ENCODE measurements at places on chromosomes 4 and X.

DNA sequence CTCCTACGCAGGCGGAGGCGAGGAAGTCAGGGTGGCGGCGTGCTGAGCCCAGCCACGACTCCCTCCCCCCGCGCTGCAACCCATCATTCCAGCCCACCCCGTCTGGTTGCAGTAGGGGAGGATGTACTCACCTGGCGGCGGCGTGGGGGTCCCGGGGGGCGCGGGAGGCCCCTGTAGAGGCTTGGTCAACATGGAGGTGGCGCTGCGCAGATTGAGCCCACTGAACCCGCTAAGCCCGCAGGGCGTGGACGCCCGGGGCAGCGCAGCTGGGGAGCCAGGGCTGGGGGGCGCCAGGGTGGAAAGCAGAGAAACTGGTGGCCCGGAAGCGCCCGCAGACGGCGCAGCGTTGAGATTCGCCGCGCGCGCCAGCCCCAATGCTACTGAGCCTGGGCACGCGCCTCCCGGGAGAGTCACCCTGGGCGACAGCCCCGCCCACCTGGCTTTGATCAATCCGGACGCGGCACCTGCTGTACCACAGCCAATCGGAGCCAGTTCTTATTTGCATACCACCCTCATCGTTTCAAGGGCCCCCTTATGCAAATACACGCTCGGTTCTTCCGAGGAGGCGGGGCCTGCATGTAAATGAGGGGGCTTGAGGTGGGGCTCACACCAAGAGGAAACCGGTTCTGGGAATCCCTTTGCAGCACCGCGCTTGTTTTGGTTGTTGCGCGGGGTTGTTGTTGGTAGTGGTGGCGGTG is at the start of gene PIM2:
TSS of gene PIM2 (minus strand) at position 382 of the 698 bp plus-strand sequence. CDS start at position 192, 190 bp downstream.
- peaks cover 4% of the 10 kb centered on the region for H3K36me3 ChIP-seq
- peak; percentile 84 for DNase-seq
- peaks cover 22% of the 10 kb centered on the region for H3K4me1 ChIP-seq

- no peak for DNase-seq
- H3K36me3 ChIP-seq, result peaks cover 2% of the 10 kb centered on the region
- H3K4me3 ChIP-seq, result no peak overlapping the region
- peaks cover 13% of the 10 kb centered on the region for H3K4me1 ChIP-seq
- H3K27ac ChIP-seq, result no peak overlapping the region
Observed at GRCh38 chrX:19793471-19793870, 93.9 kb downstream of the SH3KBP1 start.

DNA sequence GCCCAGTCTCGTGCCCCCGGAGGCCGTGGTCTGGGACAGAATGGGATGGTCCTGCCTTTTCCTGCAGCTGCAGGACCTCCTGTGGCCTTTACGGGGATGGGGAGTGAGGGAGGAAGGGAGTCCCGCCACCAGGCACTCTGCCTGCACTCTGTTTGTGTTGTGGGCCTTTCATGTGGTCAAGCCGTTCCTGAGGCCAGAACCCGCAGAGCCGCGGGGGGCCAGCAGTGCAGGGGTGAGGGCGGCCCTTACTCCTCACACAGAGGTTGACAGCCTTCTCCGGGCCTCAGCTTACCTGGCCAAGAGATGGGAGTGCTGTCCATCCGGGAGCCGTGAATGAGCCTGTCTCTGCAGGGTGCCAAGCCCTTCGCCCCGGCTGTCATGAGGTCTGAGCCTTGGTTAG is 230.7 kb downstream of the AFAP1 start:
- H3K36me3 ChIP-seq, result no peaks in the 10 kb centered on the region
- H3K27ac ChIP-seq, result no peak overlapping the region
- H3K27me3 ChIP-seq, result no peaks in the 10 kb centered on the region
- no peak for DNase-seq
- H3K4me1 ChIP-seq, result no peaks in the 10 kb centered on the region

DNA sequence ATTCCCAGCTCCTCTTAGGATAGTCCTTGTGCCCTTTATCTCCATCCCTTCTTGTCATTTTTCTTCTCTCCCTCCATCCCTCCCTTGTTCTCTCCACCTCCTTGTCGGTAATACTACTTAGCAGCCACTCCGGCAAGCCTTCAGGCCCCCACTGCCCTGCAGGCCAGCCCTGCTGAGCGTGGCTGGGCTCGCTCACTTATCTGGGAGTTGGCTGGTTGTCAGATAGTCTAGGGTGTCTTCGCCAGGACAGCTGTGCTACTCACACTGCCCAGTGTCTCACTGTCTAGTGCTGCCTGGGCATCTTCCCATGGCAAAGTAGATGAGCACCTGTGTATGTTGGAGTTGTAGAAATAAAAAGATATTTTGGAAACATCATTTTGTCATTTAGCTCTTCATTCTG is 75.0 kb downstream of the STK32B start:
- H3K4me1 ChIP-seq, result no peaks in the 10 kb centered on the region
- no peak for DNase-seq
- H3K27ac ChIP-seq, result no peak overlapping the region
- H3K36me3 ChIP-seq, result no peaks in the 10 kb centered on the region

DNA sequence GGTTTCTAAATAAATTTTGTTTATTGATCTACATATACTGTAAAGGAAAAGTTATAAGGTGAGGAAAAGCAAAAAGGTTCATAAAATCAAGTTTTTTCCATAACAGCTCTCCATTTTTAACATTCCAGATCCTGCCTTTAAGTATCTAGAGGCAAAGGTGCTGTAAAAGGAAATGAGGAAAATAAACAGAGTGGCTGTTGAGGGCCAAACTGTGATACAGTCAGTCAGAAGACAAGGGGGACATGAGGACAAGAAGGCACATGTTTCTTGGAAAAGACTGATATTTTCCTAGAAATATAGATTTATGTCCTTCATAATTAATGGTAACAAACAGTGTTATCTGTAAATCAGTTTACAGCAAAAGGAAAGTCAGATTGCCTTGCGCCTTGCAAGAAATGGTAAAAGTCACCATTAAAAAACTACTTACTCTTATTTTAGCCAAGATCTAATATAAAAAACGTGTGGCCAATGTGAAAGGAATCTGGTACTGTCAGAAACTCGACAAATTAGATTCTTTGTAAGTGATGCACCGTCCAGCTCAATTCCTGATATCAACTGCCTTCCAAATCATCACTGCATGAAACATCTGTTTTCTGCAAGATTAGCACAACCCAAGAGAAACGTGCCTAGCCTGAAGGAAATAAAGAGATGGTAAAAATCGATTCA is 34.0 kb upstream of the VEGFD start:
- H3K27me3 ChIP-seq, result no peaks in the 10 kb centered on the region
- H3K36me3 ChIP-seq, result peaks cover 36% of the 10 kb centered on the region
- peak overlapping the region; percentile 7 for H3K27ac ChIP-seq
- no peak overlapping the region for H3K4me3 ChIP-seq

- H3K4me1 ChIP-seq, result no peaks in the 10 kb centered on the region
- H3K27ac ChIP-seq, result peak overlapping the region; percentile 1
- no peak overlapping the region for H3K4me3 ChIP-seq
- no peak for DNase-seq
- peaks cover 30% of the 10 kb centered on the region for H3K36me3 ChIP-seq
Observed at GRCh38 chr4:169115897-169116254, 105.8 kb upstream of the CBR4 start.

GRCh38 chr4:104983615-104984179 is 163.0 kb upstream of the TET2 start:
- H3K27ac ChIP-seq, result no peak overlapping the region
- H3K4me1 ChIP-seq, result no peaks in the 10 kb centered on the region
- H3K36me3 ChIP-seq, result no peaks in the 10 kb centered on the region
- no peak for DNase-seq

DNA sequence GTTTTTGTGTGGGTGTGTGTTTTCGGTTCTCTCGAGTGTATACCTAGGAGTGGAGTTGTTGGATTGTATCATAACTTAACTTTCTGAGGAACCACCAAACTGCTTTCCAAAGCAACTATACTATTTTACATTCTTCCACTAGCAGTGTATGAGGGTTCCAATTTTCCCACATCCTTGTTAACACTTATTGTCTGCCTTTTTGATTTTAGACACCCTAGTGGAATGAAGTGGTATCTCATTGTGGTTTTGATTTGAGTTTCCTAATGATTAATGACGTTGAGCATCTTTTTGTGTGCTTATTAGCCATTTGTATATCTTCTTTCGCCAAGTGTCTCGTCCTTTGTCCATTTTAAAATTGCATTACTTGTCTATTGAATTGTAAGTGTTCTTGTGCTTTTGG is 118.6 kb downstream of the REPS2 start:
- DNase-seq, result no peak
- H3K27ac ChIP-seq, result no peak overlapping the region
- no peaks in the 10 kb centered on the region for H3K36me3 ChIP-seq
- H3K4me1 ChIP-seq, result peaks cover 17% of the 10 kb centered on the region
- H3K27me3 ChIP-seq, result peaks cover 33% of the 10 kb centered on the region

DNA sequence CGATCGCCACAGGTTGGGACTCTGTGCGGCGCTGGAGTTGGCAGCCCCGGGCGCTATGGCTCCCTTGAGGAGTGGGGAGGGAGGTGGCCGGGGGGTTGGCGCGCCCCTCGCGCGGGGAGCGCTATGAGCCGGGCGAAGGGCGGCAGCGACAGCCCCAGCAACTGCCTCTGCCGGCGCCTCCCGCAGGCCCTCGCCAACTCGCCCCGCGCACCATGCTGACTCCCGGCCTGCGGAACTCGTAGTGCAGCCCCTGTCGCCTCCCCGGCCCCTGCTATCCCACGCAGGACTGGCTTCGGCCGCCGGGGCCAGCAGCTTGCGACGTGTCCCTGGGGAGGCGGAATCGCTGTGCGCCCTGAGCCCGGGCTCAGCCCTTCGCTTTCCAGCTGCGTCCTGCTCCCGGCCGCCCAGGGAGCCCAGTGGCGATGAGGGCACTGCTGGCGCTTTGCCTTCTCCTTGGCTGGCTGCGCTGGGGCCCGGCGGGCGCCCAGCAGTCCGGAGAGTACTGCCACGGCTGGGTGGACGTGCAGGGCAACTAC is 415 bp downstream of the SHISA3 start:
- peaks cover 30% of the 10 kb centered on the region for H3K4me1 ChIP-seq
- no peaks in the 10 kb centered on the region for H3K36me3 ChIP-seq
- H3K27ac ChIP-seq, result no peak overlapping the region

GRCh38 chr4:42905591-42905990 is 13.1 kb downstream of the GRXCR1 start:
- H3K27ac ChIP-seq, result no peak overlapping the region
- H3K4me1 ChIP-seq, result peaks cover 3% of the 10 kb centered on the region
- no peak for DNase-seq

DNA sequence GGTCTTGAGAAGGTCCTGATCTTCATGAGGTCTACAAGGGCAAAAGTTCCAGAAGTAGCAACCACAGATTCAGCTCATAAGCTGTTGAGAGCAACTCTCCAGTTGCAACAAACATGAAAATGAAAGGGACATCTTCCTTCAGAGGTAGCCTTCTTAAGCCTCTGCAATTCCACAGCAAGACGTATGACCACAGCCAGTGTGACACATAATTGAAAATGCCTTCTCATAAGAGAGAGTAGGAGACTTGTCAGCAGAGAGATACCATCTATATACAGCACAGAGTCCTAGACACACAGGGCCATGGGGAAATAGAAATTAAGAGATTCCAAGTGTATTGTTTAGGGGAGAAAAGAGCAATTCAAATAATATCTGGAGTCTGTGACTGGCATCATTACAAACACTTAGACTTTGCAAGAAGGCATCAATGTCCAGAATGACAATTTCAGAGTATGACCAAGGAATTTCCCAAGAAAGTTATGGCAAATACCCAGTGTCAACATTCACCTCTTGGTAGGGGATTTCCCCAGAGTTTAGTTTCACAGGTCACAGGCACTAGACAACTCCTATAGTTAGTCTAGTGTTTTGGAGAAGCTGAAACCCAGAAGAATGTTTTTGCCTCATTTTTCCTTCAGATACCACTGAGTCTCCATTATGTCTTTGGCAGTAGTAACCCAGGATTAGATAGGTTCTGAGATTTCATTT is 340.3 kb downstream of the ZNF674 start:
- no peaks in the 10 kb centered on the region for H3K36me3 ChIP-seq
- H3K4me1 ChIP-seq, result peaks cover 38% of the 10 kb centered on the region
- H3K27ac ChIP-seq, result no peak overlapping the region
- DNase-seq, result no peak
- H3K4me3 ChIP-seq, result no peak overlapping the region

GRCh38 chr4:182863501-182863900 is 53.7 kb downstream of the DCTD start:
- H3K36me3 ChIP-seq, result peaks cover 1% of the 10 kb centered on the region
- no peak overlapping the region for H3K4me3 ChIP-seq
- H3K4me1 ChIP-seq, result peaks cover 31% of the 10 kb centered on the region
- DNase-seq, result no peak

- no peak overlapping the region for H3K4me3 ChIP-seq
- no peak overlapping the region for H3K27ac ChIP-seq
- DNase-seq, result no peak
- peaks cover 9% of the 10 kb centered on the region for H3K4me1 ChIP-seq
- H3K36me3 ChIP-seq, result no peaks in the 10 kb centered on the region
Observed at GRCh38 chr4:124055896-124056295, 656.6 kb downstream of the ANKRD50 start.

- DNase-seq, result no peak
- peak overlapping the region; percentile 82 for H3K27ac ChIP-seq
- no peaks in the 10 kb centered on the region for H3K36me3 ChIP-seq
Observed at GRCh38 chr4:149910604-149911350, 95.1 kb upstream of the IQCM start.

- H3K4me1 ChIP-seq, result peaks cover 10% of the 10 kb centered on the region
- H3K27me3 ChIP-seq, result no peaks in the 10 kb centered on the region
- DNase-seq, result no peak
- H3K36me3 ChIP-seq, result no peaks in the 10 kb centered on the region
Observed at GRCh38 chr4:125741825-125742452, 427.2 kb downstream of the FAT4 start.

- peak overlapping the region; percentile 97 for H3K4me3 ChIP-seq
- H3K4me1 ChIP-seq, result peaks cover 28% of the 10 kb centered on the region
- no peak for DNase-seq
- H3K27ac ChIP-seq, result peak overlapping the region; percentile 97
- no peaks in the 10 kb centered on the region for H3K27me3 ChIP-seq
Observed at GRCh38 chr4:109816894-109817293, 1.3 kb downstream of the GAR1 start.

DNA sequence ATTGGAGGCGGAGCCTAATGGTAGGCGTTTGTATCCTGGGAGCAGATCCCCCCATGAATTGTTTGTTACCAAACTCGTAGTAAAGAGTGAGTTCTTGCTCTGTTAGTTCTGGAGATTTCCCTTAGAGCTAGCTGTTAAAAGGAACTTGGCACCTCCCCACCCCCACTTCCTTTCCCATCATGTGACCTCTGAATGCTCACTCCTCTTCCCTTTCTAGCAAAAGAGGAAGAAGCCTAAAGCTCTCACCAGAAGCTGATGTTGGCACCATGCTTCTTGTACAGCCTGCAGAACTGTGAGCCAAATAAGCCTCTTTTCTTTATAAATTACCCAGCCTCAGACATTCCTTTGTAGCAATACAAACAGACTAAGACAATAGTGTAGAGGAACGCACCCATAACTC is 13.8 kb upstream of the ATOH1 start:
- H3K4me3 ChIP-seq, result no peak overlapping the region
- no peak overlapping the region for H3K27ac ChIP-seq

All from mesothelial cell of epicardium (in vitro differentiated cells).